ENCODE measurements at places on chromosomes 11 and 22. TPM values are rescaled to one million over a fixed set of nuclear protein-coding genes. Genes with fewer than 3 reads are reported as not detected.

Gene RHOD
- total RNA-seq = 363 TPM

Gene PIWIL4
- total RNA-seq = 0.35 TPM

Gene ROM1
- 1.7 TPM for total RNA-seq

Gene KLHDC7B
- not detected for total RNA-seq

Gene KDM4D
- 1.3 TPM for total RNA-seq

Gene OR51B5
- total RNA-seq = not detected

Gene OR52E8
- total RNA-seq = not detected

Gene OR51B4
- total RNA-seq = not detected

Gene ZNRD2
- 104 TPM for total RNA-seq

Gene VSIG10L2
- total RNA-seq = not detected

Gene KCTD14
- total RNA-seq = 7.1 TPM

Gene JAML
- not detected for total RNA-seq

Gene GALR3
- total RNA-seq = not detected
